ENCODE measurements at places on chromosomes 13 and 19.
A peak's percentile ranks its signal among the peaks of the same experiment; 100 is the strongest.

DNA sequence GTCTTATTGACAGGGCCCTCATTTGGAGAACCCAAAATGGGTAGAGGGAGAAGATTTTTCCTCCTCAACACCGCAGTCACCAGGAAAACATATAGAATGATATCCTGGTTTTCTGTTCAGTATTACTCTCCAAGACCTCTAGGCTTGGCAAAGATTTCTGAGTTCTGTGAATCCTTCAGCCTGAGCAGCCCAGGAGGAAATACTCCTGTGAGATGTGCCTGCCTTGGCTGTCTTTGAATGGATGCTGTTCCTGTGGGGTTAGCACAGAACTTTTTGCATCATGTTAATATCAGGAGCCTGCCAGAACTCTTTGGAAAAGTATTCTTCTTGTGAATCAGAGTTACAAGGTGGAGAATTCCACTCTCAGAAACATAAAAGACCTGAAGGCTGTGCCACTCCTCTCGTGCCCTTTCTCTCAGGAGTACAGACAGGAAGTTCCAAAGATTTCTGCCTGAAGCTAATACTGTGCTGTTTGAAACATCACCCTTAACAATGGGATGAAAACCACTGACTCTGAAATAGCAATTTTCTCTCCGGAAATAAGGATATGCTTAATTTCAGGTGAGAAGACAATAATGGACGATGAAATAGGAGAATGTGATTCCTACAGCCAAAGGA, 520.1 kb upstream of the NBEA start:
- no peak for DNase-seq

DNA sequence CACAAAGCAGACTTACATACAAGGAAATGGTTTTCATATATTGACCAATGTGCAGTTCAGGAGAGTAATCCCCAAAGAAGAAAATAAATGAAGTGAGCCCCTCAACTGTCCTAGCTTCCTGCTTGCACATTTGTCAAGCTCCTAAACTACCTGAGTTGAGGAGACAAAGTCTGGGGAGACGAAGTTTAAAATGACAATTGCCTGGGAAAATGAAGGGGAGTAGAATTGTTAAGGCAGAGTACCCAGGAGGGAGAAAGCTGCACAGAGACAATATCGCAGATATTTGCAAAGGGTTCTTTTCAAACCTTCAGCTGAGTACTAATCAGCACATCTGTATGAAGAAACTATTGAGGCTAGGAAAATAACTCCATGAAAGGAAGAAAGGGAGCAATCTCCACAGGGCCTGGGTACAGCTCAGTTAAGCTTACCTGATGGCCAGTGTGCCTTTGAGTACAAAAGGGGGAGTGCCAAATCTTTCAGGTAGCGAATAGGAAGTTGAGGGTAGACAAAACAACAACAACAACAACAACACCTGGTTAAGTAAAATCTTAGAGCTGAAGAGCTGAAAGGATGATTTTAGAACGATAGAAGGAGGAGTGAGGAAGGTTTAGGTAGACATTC, 1700.1 kb upstream of the PRR20A start:
- DNase-seq: no peak

- DNase-seq: no peak
Observed at GRCh38 chr13:44236370-44236769, 137.3 kb upstream of the SERP2 start.

- DNase-seq: peak; percentile 79
Observed at GRCh38 chr19:46748325-46749109, 2.3 kb upstream of the STRN4 start.

GRCh38 chr19:39502640-39503417, 4.1 kb downstream of the DLL3 start:
- DNase-seq: peak; percentile 88

DNA sequence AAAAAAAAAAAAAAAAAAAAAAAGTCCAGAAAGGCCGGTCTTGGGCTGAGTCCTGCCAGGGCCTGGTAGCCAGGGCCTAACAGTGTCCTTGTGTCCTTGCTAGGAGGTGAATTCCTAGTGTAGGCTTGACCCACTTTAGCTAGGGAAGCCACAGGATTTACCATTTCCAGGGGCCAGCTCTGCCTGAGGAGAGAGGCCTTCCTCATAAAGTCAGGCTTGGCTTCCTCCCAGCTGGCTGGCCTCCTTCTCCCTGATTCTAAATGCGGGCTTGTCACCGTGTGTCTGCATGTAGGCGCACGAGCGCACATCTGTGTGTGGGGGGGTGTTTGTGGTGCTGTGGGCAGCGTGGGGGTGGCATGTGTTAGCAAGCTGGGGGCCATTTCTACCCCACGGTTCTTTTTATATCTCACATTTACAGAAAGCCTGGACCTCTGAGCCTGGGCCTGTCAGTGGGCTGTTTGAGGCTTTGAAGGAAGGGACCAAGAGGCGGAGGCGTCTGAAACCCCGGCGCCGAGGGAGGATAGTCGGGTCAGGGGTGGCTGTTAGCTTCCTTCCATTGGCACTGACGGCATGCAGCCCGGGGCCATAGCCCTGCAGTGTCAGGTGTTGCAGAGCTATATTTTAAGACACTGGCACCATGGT, 31.7 kb downstream of the IER2 start:
- no peak for DNase-seq

GRCh38 chr13:89363144-89363543, 1692.0 kb downstream of the SLITRK5 start:
- DNase-seq: no peak

GRCh38 chr13:75705395-75705794, 69.3 kb downstream of the LMO7 start:
- no peak for DNase-seq

- DNase-seq: no peak
Observed at GRCh38 chr13:41259875-41260501, 3.4 kb downstream of the MTRF1 start.

GRCh38 chr19:1942078-1942933, 1.3 kb downstream of the CSNK1G2 start:
- peak; percentile 63 for DNase-seq

DNA sequence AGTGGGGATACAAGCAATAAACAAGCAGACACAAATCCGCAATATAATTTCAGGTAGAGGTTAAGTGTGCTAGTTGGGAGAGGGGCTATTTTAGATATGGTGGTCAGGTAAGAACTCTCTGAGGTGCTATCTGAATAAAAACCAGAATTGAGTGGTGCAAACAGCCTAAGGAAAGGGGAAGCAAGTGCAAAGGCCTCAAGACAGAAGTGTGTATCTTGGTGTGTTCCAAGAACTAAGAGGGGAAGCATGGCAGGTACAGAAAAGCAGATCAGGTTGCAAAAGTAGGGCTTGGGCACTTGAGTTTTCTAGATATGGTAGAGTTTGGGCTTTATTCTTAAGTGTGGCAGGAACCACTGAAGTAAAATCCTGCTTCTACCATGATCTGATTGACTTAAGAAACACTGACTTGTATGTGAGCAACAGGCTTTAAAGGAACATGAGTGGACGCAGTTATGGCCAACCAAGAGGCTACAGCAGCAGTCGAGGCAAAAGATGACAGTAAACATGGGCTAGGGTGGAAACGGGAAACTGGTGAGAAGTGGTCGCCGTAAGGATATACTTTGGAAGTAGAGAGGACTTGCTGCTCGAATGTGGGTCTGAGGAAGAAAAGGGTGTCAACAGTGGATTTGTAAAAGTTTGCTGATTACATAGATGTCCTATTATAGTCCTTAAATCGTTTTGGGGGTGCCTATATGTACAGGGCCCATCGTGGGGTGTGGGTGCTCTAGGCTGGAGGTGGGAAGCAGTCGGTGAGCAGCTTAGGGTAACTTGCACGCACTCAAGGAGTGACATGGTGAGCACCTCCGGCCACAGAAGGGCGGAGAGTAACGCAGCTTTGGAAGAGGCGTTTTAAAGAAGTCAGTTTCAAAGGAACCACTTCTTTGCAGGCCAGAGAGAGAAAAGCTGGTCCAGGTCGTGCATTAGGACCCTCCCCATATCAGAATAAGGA, 677 bp downstream of the TGDS start:
- no peak for DNase-seq

DNA sequence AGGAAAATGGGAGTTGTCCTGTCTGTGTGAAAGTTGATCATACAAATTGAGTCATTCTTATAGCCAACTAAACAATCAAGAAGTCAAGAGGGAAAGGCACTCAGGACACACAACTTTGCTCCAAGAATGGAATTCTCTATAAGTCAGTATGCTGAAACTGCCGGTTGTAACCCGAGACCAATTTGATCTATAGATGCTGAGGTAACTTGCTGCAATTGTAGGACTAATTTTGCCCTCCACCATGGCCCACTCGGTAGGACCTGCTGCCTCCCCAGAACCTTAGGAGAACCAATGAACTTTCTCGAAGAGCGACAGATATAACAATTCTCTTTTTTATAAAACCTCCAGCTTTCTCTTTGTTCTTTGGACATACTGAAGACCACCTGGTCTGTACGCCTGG, 157.0 kb downstream of the RNF17 start:
- DNase-seq: no peak

GRCh38 chr19:15641901-15642491, 1.3 kb downstream of the CYP4F3 start:
- DNase-seq: no peak

DNA sequence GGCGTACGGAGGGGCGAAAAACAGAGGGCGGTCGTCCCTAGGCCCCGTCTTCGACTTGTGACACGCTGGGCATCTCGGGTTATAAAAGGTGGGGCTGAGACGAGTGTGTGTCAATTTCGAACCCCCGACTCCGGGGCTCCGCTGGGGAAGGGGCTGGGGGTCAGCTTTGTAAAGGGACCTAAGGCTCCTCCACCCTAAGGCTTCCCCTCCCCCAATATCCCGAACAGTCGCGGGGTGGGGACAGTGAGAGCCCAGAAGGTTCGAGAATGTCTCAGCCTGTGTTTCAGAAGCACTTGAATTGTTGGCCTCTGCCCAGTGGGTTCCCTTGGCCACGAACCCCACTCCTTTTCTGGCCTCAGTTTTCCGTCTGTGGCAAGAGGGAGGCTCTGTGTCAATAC, 450 bp downstream of the SELENOW start:
- no peak for DNase-seq

GRCh38 chr19:58562122-58563033, 4.0 kb upstream of the UBE2M start:
- peak; percentile 39 for DNase-seq

- no peak for DNase-seq
Observed at GRCh38 chr19:6531163-6531955, 533 bp downstream of the TNFSF9 start.

DNA sequence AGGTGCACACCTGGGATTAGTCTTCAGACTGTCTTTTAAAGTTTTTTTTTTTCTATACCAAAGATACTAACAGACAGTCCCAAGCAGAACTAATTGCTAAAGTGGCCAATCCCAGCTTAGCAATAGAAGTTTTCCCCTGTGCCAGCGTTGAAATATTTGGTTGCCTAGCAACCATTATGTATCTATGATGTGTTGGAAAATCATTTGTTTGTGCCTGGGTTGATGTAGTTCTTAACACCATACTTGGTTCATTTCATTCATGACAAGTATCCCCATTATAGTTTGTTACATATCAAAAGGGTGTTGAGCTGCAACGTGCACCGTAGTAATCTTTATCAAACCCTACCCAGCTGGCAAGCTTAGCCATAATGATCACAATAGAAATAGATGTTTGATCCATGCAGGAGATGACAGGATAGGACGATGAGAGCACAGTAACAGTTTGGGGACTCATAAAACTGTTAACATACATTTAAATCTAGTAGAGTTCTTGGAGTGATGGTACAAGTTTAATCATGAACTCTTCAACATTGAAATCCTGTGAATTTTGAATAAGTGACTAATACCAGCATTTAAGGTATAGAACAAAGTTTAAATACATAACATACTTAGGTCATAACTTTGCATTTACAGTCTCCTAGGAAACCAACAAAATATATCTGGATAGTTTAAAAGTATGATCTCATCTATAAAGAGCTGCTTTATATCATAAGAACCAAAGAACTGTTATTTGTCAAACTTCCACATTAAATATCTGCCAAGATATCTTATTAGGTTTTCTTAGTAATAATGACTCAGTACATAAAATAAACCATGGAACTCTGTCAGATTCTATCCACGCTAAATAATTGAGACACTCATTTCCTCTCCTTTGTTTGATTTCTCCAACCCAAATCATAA, 73.4 kb downstream of the MBNL2 start:
- DNase-seq: no peak

DNA sequence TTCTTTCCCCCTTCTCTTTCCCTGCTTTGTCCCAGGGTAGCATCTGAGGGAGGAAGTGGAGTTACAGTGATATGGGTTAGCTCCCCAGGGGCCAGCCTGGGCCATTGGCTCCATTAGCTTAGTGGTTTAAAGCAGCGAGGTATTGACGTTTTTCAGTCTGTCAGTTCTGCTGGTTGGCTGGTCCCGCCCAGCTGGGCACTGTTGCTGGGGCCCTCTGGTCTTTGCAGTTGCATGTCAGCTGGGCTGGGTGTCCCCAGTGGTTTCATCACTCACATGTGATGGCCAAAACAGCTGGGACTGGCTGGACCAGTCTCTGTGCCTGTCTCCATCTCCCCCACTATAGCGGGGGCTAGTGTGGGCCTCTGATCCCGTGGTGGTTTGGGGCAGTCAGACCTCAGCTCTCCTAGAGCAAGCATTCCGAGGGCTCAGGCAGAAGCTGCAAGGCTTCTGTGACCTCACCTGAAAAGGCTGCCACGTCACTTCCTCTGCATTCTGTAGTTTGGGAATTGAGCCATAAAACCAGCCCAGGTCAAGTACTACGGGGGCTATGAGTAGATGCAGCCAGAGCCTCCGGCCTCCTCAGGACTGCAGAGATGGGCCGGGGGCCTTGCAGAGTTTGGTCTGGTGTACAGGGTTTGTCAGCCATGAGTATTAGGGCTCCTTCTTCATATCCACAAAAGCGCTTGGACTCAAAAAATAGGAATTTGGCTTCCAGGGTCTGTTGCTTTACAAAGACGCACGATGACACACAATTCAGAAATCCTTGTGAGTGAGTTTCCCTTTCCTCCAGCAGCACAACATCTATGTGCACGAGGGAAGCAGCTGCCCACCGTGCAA, 30.0 kb downstream of the TSSK6 start:
- DNase-seq: no peak

GRCh38 chr13:106156468-106156867, 379.0 kb downstream of the EFNB2 start:
- no peak for DNase-seq
